ENCODE measurements at places on chromosomes 2 and 18.

GRCh38 chr2:214014551-214015220 is 396.2 kb upstream of the VWC2L start:
- DNase-seq, result no peak

- DNase-seq, result no peak
Measured at GRCh38 chr2:88227446-88227845, 57.3 kb downstream of the THNSL2 start.

DNA sequence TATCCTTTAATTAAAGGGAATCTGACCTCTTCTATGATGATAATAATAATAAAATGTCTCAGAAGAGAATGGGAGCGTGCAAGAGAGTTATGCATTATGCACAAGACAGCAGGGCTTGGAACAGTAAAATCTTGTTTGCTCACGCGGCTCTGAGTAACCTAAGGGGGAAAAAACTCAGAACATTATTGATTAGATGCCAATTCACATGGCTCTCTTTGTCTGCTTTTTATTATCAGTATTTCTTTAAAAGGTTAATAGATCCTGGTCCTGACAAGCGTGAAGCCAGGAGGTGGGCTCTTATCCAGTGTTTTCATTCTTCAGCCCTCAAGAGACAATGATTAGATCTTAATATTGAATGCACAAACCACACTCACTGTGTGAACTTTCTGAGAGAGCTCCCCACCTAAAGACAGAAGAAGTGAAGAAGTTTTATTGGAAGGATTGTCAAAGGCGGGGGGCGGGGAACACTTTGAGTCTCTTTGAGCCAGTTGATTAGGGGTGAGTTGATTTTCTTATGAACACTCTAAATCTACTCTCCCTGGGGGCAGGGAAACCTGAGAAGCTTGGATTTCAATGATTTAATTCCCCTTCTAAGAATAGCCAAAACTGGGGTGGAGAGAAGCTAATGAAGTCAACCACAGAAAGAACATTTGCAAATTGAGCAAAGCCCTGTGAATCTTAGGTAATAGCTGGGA is 127.5 kb upstream of the CTAGE1 start:
- no peak for DNase-seq

DNA sequence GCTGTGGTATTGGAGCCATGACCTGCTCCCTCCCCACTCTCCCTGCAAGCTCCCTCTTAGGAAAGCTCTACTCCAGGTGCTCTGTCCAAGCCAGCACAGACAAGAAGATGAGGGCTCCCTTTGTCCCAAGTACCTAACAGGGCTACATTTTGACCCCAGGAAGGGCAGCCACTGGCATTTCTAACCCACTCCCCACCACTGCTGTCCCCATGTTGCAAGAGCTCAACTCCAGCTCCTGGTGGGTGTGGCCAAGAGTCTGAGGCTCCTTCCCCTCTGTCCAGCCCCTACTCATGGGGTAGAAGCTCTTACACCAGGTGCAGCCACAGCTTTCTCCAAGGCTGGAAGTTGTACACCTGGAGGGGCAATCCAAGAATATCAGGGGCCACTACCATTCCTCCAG is 127.0 kb upstream of the NPAS2 start:
- DNase-seq, result no peak

- DNase-seq, result no peak
Measured at GRCh38 chr2:30406853-30407252, 40.2 kb upstream of the LCLAT1 start.

GRCh38 chr2:111030260-111030891 is 90.3 kb upstream of the BCL2L11 start:
- DNase-seq, result no peak

DNA sequence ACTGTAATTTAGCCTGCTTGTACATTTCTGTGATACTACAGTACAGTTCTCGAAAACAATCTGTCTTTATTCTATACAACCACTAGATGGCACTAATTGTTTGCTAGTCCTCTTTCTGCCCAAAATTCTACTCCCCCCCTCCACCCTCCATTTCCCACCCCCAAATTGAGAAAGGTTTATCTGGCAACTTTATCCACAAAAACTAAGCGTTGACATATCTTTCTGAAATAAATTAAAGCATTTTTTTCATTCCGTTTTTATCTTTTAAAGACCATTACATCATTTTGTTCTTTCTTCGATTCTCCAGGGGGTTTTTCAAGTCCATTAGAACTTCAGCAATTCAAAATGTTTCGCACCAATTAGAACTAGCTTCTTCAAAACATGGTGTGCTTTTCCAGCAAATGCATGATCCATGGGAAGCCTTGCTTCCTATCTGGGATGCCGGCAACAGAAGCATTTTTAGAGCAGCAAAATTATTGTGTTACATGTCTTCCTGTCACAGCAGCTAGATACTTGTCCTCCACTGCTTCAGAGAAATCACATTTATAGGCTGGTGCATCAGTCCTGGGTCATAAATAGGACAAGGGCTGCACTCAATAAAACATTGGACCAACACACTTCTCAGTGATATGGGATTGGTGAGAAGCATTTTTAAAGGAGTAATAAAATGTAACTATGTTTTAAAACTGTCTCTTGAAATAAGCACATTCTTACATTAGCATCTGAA is 241.3 kb downstream of the PAX3 start:
- no peak for DNase-seq

DNA sequence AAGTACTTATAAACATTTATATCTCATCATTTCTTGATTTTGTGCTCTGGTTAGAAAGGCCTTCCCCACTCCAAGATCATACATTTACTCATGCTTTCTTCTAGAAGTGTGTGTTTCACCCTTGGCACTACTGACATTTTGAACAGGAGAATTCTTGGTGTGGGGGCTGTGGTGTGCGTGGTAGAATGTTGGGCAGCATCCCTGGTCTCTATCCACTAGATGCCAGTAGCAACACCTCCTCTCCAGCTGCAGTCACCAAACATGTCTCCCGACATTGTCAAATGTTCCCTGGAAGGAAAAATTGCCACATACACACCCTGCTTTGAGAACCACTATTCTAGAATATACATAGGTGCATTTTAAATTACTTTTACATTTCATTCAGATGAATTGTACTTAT is 8.7 kb upstream of the TGIF1 start:
- DNase-seq, result no peak

DNA sequence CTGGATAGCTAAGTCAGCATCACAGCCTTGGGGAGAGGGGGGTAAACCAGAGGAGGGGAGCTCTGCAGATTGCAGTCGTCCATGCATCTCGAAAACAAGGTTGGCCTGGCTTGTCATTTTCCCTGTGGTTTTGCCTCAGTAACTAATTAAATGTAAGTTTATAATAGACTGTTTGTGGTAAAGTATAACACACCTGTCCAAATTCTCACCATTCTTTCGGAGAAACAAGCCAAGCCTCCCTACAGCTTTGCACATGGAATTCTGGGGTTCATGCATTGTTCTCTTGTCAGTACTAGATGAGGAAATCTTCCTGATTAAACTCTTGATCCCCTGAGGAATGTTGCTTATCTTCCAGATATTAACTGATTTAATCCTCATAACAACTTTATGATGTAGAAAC is 1065.2 kb upstream of the FAM98A start:
- DNase-seq, result no peak

GRCh38 chr2:168920504-168921157 is 19.5 kb downstream of the G6PC2 start:
- DNase-seq, result no peak

DNA sequence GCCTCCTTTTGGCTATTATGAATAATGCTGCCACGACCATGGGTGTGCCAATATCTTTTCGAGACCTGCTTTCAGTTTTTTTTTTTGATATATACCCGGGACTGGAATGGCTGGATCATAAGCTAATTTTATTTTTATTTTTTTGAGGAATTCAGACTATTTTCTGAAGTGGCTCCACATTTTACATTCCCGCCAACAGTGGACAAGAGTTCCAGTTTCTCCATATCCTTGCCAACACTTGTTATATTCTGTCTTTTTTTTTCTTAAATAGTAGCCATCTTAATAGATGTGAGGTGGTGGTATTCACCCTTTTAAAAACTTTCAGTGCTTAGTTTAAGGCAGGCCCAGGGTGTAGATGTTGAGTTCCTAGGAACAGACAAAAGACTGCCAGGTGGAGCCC is 11.8 kb downstream of the LPIN1 start:
- DNase-seq, result no peak

- no peak for DNase-seq
Measured at GRCh38 chr2:162092658-162093556, 18.9 kb upstream of the DPP4 start.

DNA sequence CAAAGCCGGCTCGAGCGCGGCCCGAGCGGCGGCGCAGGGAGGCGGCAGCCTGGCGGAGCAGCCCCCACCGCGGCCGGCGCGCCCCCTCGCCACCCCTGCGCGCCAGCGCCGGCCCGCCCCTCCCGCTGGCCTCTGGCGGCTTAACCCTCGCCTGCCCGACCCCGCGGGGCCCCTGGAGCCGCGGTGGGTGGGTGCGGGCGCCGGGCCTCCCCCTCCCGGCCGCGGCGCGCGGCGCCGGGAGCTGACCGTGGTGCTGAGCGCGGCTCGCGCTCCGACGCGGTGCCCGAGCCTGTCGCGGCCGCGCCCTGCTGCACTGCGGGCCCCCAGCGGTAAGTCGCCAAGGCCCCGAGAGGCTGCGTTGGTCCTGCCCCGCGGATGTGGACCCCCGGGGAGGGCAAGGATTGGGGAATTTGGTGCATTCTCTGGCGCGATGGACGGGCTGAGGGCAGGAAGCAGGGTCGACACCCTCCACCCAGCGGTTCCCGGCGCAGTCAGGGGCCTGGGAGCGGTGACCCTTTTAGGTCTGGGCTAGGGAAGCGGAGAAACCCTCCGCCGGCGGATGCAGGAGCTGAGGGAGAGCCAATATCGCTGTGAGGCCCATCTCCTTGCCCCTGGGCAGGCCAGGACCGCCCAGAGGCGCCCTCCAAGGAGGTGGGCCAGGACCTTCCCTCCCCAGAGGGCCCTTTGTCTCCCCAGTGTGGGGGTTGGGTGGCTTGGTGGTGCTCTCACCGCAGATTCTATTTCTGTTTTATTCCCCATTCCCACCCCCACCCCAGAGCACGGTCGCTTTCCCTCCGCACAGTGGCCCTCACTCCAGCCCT is 923 bp downstream of the AMER3 start:
- DNase-seq, result peak; percentile 59

- no peak for DNase-seq
Measured at GRCh38 chr2:24492421-24493279, 1.6 kb downstream of the NCOA1 start.

DNA sequence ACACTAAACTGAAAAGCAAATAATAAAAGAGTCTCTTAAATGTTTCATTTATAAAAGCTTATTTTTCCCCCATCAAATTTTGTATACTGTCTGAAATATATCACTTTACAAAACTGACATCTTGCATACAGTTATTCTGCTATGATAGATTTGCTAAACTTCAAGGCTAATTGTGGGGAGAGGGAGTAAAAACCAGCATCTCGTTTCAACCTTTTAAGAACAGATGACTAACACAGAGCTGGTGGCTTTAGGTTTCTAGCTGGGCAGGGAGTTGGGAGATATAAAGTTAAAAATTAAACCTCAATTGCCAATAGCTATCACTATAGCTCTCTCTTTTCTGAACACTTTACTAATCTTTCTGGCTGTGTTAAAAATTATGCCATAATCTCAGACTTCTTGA is 23.5 kb downstream of the C1D start:
- DNase-seq, result no peak

- DNase-seq, result no peak
Measured at GRCh38 chr2:231722721-231723307, 14.5 kb downstream of the PTMA start.

- DNase-seq, result no peak
Measured at GRCh38 chr2:102181376-102181775, 5.4 kb upstream of the IL1RL2 start.

GRCh38 chr18:10518595-10519255 is 7.1 kb upstream of the NAPG start:
- DNase-seq, result peak; percentile 79

- DNase-seq, result peak; percentile 8
Measured at GRCh38 chr2:97736608-97737330, 23.4 kb downstream of the ZAP70 start.

GRCh38 chr2:48146552-48146951 is 240.3 kb upstream of the FBXO11 start:
- DNase-seq, result no peak

GRCh38 chr18:22778996-22779395 is 154.1 kb upstream of the RBBP8 start:
- no peak for DNase-seq

DNA sequence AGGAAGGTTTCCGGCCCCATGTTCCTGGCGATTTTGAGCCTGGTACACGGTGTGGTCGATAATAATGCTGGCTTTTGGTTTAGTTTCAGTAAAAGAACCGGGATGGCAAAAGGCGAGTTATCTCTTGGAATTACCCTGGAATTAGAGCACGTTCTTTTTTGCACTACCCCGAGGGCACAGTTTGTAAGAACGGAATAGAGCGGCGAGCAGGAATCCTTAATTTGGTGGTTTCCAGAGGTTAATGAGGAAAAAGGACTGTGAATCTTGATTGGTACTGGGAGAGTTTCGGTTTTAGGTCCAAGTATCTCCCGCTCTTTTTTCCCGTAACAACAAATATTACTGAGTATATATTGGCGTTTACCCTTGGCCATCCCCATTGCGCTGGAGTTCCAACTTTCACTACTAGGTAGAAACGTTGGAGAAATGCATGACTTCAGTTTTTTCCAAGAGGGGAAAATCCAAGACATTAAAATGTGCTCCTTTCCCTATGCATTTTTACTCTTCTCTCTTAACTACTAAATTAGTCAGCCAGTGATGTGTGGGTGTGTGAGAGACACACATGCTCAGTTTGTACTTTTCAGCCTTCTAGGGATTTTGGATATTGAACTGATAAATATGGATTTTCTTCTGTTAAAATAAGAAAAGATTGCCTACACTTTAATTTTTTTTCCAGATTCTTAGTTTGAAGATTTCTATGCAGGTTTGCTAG is 160.8 kb downstream of the AGPS start:
- DNase-seq, result no peak

DNA sequence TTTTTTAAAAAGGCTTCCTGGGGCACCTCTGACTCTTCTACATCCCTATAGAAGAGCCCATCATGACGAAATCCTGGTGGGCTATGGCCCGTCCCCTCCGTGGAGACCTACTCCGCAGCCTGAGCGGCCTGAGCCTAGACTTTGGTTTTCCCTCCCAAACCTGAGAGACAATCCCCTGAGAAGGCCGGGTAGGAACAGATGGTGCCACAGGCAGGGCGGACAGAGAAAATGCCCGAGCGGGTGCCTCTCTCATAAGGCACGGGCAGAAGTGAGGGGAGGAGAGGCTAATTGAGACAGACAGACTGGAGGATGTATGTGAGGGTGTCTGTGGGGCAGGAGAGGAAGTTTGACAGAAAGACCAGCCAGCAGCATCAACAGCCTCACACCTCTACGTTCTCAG is 20.2 kb upstream of the SFXN5 start:
- no peak for DNase-seq

DNA sequence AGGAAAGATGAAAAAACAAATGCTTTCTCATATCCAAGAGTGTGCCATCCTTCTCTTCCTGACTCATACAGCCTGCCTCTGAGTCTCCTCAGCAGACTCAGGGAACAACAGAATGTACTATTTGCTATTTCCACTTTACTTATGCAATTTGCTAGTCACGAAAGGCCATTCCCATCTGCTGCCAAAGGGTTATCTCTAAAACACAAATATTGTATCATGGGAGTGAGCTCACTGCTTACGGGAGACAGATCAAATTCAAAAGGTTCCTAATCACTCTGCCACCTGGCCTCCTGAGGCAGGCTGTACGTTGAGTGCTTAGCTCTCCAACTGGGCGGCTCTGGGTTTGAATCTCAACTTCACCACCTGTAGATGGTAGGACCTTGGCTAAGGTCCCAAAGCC is 92.0 kb downstream of the GAREM1 start:
- no peak for DNase-seq

Data from left hindlimb (tissue), 1 donor.